Nucleus accumbens (tissue), 56 donors: ENCODE measurements at places on chromosomes 16 and 17.

- no peak for DNase-seq
Observed at GRCh38 chr17:1906662-1907101, 76.9 kb downstream of the RPA1 start.

DNA sequence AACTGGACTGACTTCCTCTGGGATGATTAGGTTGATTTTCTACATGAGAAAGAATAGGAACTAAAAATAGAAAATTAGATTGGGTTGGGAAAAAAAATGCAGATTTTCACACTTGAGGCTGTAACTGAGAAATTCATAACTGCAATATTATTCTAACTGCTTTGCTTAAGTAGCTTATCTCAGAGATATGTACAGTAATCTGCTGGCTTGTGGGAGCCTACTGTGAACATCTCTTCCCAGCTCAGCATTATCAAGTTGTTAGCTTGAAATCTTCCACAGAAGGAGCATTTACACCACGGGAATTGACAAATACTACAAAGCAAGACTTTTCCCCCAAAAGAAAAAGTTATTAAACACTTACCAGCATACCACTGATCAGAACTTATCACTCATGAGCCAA is 58.9 kb downstream of the CNTNAP4 start:
- DNase-seq, result no peak

DNA sequence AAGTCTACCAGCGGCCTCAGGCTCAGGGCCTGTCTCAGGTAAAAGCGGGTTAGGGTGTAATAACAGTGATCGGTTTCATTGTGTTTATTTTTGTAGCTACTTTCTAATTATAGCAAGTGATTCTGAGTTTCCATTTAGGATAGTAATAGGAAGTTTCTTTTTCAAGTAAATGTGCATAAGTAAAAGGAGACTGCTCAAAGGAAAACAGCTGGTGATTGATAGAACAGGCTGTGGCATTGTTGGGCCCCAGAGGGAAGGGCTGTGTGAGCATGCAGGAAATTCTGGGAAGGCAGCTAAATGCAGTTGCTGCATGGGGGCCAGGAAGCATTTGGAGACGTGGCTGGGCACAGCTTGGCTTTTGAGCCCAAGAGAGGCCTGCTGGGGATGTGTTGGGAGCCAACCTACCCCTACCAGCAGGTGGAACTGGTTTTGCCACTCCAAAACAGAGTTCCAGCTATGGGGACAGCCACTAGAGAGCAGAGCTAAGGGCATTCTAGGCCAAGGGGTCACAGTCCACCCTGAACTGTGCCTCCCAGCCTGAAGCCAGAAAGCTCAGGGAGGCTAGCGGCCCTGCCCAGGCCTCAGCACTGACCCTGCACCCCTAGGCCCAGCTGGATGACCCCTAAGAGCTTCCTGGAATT is 12.6 kb downstream of the SNX20 start:
- no peak for DNase-seq

DNA sequence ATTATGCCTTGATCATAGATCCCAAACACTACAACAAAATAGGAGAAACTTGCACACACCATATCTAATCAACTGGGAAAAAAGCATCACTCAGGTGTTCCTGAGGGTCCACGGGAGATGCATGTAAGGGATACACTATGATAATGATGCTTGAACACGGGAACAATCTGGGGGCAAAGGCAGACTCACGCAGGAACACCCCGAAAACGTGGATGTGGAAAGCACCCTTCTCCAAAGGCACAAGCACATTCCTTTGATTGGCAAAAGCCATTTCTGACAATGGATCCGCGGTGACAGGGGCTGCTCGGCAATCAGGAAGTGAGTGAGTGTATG is 1.3 kb downstream of the ZNF652 start:
- DNase-seq, result peak; percentile 18

- no peak for DNase-seq
Observed at GRCh38 chr16:84552135-84552534, 47.7 kb upstream of the MEAK7 start.
